ENCODE measurements at places on chromosomes 6 and 20.

- DNase-seq = no peak
These were observed 140.5 kb upstream of the ATXN1 start for GRCh38 chr6:16901782-16902181.

GRCh38 chr20:58330249-58330648 lies 20.7 kb downstream of the RAB22A start:
- no peak for DNase-seq

GRCh38 chr20:55882910-55883309 lies 122.4 kb downstream of the CBLN4 start:
- no peak for DNase-seq

- peak; percentile 61 for DNase-seq
These were observed 10.4 kb upstream of the VNN2 start for GRCh38 chr6:132768051-132768517.

DNA sequence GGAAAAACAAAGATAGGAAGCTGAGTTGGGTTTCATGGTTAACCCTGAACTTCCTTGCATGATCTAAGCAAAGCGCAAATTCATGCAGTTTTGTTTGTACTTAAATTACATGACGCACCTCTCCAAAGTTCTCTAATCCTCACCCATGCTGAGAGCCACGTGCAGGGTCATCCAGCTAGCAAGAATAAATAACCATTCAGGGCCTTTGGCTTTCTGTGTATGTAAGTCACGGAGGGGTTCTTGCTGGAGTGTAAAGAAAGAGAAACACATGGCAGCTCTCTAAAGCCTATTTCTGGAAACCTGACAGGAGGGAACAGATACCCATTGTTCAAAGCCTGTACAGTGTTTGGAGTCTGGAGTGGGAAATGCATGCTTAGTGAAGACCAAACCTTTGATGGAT lies 171.7 kb upstream of the CCN2 start:
- no peak for DNase-seq

- no peak for DNase-seq
These were observed 197.6 kb downstream of the PRL start for GRCh38 chr6:22099231-22099630.

- DNase-seq = no peak
These were observed 3.2 kb upstream of the APCDD1L start for GRCh38 chr20:58518387-58518786.

- DNase-seq = no peak
These were observed 111.4 kb downstream of the CDH26 start for GRCh38 chr20:60069656-60070055.

GRCh38 chr6:88211446-88211845 lies 45.3 kb upstream of the CNR1 start:
- no peak for DNase-seq

DNA sequence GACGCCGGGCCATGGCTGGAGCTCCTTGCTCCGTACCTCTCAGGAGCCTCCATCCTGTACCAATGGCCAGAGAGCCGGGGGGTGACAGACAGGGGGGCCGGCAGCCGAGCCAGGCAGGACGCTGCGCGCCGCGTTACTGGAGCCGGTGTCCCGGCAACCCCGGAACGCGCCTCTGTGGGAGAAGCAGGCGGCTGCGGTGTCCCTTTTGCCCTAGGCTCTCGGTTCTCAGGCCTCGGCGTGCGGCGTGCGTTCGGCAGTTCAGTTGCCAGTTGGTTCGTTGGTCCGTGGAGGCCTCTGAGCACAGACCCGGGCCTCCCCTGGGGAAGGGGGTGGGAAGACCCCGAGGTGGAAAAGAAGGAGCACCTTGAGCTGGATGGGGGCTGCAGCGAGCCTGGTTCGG lies at the start of gene SPATS1:
Gene SPATS1, plus strand, starts transcription at position 162 of the 400 bp plus-strand sequence. CDS start 446 bp downstream, outside the sequence.
- DNase-seq = no peak

GRCh38 chr20:57672164-57672563 lies 37.7 kb downstream of the PMEPA1 start:
- peak; percentile 94 for DNase-seq

DNA sequence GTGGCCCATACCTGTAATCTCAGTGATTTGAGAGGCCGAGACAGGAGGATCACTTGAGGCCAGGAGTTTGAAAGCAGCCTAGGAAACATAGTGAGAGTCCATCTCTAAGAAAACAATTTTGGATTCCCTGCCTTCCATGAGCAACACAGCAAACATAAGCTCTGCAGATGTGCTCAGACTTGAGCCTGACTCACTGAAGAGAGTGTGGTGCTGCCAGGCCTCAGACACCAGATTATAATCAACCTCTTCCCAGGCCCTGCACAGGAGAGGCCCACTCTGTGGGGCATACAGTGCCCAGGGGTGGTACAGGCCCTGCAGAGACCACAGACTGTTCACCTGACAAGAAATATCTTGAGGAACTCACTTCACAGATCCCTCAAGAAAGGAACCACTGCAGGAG lies 19.9 kb downstream of the HLA-DPB1 start:
- no peak for DNase-seq

DNA sequence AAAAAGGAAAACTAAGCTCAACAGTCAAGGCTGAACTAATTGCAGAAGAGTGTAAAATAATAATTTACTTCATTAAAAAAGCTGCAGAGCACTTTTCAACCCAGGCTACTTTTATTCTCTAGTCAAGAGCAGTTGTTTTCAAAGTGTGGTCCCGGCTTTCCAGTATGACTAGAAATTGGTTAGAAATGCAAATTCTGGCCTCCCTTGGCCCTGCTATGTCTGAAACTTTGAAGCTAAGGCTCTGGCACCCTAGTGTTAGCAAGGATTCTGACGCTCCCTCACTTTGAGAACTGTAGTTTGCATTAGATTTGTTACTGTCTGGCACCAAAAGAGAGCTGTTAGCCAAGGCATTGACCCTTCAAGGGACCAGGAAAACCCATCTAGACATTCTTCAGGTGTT lies 9.5 kb upstream of the NXT1 start:
- no peak for DNase-seq

DNA sequence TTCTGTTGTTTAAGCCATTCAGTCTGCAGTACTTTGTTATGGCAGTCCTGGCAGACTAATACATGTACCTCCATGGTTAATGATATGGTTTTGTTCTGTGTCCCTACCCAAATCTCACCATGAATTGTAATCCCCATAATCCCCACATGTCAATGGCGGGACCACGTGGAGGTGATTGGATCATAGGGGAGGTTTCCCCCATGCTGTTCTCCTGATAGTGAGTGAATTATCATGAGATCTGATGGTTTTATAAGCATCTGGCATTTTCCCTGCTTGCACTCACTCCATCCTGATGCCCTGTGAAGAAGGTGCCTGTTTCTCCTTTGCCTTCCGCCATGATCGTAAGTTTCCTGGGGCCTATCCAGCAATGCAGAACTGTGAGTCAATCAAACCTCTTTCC lies 57.5 kb upstream of the NT5E start:
- no peak for DNase-seq

- DNase-seq = peak; percentile 93
These were observed 219.9 kb upstream of the ECI2 start for GRCh38 chr6:4355241-4355640.

DNA sequence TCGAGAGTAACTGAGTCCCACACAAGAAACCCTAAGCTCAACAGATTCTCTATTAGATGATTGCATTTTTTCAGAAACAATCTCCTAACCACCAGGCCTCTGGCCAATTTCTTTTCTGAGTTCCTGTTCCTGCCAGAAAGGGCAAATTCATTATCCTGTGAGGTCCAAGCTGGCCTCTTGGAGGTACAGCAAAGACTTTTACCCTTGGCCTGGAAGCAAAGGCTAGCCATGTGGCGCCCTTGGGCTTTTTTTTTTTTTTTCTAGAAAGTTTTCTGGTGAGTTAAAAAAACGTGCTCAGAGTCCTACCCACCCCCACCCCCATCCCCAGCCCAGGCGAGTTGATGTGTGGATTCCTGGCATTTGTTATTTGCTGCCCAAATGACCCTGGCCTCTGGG lies 59.0 kb upstream of the EEF1A1 start:
- DNase-seq = peak; percentile 76

DNA sequence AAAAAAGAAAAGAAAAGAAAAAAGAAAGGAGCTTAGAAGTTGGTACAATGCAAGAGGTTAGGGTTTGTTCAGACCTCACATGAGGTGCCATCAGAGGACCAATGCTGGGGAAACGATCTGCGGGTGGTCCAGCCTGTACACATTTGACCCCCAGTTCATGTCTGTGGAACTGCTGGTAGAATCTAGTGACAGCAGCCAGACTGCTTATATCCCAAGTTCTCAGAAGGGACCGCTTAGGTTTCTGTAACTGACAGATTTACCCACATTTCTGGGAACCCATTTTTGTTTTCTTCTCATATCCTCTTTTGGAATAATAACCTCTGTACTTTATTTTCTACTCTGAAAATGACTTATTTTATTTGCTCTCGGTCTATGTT lies 4.7 kb downstream of the PPP1R18 start:
- no peak for DNase-seq

DNA sequence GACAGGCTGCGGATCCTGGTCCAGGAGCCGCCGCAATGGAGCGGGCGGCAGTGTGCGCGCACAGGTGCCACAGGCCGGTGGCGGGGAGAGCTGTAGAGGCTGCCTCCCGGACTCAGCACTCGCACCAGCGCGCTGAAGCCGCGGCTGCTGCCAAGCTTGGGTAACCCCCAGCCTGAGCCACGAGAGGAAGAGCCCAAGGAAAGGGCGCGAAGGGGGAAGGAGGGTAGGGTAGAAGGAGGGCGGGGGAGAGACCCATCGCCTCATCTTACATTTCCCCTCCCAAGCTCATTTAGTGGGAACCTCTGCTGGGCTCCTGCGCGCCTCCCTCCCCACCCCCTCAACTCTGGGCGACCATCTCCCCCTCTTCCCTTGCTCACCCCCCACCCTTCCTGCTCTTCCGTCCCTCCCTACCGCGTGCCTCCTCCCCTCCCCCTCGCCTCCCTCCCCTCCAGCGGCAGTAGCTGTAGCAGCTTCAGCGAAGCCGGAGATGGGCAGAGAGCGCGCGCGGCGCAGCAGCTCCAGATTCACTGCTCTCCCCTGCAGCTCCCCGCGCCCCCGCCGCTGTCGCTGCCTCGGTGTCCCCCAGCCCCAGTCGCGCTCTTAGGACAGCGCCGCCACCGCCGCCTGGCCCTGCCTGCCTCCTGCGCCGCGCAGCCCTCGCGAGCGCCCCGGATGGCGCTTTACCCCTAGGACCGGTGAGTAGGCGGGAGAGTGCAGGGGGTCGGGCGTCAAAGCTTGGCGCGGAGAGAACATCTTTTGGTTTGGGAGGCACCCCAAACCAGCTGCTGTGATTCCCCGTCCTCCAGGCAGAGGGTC lies at the start of gene FUT9:
Gene FUT9, plus strand, starts transcription at position 457 of the 816 bp plus-strand sequence. CDS start 187,182 bp downstream, outside the sequence.
- DNase-seq = no peak

DNA sequence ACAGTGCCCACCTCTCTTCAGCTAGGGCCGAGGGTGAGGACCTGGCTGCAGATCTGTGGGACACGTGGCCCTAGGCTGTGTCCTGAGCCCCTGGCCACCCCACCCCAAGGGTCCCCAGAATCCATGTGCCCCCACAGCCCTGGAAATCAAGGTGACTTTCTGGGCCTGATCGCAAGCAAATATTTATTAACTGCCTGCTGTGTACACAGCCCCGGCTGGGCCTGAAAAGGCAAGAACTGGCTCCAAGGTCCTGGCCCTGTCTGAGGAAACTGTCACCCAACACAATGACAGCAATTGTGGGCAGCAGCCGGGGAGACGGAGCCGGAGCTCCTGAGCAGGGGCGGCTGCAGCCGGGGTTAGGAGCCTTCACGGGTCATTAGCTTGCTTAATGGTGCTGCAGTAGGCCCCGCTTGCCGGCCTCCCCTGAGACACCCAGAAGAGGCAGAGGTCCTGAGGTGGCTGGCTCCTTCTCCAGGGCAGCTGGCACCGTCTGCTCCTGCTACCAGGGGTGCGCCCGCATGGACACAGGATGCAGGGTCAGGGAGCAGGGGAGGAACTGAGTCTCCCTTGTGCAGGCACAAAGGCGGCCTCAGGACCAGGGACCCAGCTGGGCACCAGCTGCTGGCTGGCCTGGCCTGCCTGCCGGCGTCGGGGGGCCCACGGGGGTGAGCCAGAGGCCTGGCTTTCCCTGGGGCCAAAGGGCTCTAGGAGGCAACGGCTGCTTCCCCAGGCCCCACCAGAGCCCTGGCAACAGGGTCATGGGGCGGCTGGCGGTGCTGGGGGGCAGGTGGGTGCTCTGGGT lies 24.1 kb downstream of the NPEPL1 start:
- DNase-seq = no peak

GRCh38 chr20:59458645-59459044 lies 145.7 kb upstream of the PHACTR3 start:
- DNase-seq = no peak

GRCh38 chr6:69796073-69796641 lies 653 bp downstream of the LMBRD1 start:
- DNase-seq = peak; percentile 15

DNA sequence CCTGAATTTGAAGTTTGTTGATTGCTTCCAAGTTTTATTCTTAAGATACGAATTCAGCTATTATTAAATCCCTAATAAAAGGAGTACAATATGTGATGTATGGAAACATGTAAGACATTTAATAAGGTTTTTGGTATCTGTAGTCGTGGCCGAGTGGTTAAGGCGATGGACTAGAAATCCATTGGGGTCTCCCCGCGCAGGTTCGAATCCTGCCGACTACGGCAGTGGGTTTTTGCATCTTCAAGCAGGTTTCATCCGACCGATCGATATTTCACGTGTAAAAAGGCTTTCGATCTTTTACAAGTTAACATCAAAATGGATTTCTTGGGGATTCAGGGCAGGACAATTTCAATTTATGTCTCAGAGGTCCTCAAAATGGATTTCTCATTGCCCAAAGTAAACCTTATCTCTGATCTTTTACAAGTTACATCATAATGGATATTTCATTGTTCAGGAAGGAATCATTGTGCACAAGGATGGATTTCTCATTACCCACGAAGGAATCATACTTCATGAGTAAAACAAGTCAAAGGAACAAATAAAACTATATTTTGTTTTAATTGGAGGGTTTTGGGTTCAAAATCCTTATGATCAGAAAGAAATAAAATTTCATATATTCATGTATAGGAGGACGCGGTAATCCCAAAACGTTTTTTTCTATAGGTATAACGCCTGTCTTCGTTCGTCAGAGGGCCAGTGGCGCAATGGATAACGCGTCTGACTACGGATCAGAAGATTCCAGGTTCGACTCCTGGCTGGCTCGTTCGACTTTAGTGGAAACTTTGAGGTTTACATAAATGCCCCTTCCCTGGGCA lies 37.3 kb upstream of the BTN3A2 start:
- peak; percentile 70 for DNase-seq

DNA sequence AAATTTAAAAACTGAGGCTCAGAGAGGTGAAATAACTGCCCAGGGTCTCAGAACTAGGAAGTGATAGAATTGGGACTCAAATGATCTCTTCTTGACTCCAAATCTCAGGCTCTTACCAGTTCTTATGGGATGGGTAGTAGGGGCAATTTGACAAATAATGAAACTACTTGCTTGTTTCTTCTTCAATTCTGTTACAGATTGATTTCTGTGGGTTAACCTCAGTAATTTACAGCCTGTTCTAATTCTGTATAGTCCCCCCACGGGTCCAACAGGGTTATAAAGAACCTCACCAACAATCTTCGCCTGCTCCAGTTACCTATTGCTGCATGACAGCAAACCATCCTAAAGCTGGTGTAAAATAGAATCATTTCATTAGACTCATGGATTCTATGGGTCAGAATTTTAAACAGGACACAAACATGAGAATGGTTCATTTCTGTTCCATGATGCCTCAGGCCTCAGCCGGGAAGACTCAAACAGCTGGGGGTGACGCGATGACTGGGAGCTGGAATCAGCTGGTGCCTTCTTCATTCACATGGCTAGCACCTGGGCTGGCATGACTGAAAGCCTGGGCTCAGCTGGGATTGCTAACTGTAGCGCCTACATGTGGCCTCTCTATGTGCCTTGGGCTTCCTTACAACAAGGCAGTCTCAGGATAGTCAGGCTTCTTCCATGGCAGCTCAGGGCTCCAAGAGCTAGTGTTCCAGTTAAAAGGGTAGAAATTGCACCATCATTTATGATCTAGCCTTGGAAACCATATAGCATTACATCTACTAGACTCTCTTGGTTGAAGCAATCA lies 6.6 kb upstream of the WFDC2 start:
- no peak for DNase-seq

GRCh38 chr6:170227996-170228945 lies 62.6 kb downstream of the DLL1 start:
- no peak for DNase-seq

Measured in kidney capillary endothelial cell (primary cell).